NB4 (cell line): ENCODE measurements at places on chromosomes 13 and 19.
A peak's percentile ranks its signal among the peaks of the same experiment; 100 is the strongest.

DNA sequence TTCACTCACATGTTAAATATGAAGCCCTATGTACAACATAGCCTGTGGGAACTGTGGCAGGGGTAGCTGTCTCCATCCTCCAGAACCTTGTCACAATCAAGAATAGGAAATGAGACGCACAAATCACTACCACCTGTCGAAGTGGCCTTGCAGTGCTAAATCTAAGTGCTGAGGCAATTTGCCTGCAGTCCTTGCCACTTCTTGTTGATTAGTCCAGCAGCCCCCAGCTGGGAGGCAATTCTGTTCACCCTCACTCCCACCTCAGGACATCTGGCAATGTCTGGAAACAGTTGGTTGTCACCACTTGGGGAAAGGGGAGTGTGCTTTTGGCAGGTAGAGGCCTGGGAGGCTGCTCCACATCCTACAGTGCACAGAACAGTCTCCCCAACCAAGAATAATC is 10.7 kb downstream of the RFX2 start:
- peak; percentile 55 for DNase-seq

GRCh38 chr19:42548552-42548951 is 20.3 kb upstream of the CEACAM1 start:
- DNase-seq, result no peak

DNA sequence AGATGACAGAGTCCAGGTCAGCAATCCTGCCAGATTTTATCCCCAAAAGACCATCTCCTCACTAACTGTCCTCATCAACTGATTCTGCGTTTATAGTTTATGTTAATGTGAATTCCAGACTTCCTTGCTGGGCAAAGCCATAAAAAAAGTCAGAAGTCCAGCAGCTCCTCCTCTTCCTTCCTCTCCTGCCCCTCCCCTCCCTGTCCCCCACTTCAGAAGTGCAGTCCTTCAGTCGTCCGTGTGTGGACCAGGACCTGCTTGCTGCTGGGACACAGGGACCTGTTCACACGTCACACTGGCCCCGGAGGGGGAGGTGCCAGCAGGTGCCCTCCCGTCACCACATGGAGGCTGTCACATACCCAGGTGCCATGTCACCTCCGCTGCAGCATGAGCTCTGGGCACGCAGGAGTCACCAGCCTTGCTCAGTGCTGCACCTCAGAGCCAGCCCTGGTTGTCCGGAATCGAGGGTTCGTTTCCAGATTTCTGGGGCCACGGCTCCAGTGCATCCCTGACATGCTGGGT is 4.0 kb upstream of the MCF2L start:
- DNase-seq, result no peak

GRCh38 chr19:4059891-4060620 is 6.6 kb downstream of the ZBTB7A start:
- peak; percentile 52 for DNase-seq

GRCh38 chr19:15453091-15453578 is 3.4 kb upstream of the WIZ start:
- DNase-seq, result no peak
